HFFc6 (cell line): ENCODE measurements at places on chromosomes 2 and 18. TPM values are rescaled to one million over a fixed set of nuclear protein-coding genes. Genes with fewer than 3 reads are reported as not detected.

KIAA2012 gene
- 0.13 to 0.25 TPM (median 0.24 TPM) in 3 replicates for total RNA-seq

GRCh38 chr2:33806041-33806440, 206.9 kb upstream of the FAM98A start:
- no peaks in the 10 kb centered on the region for H3K36me3 ChIP-seq
- DNase-seq = no peak
- no peak overlapping the region for H3K4me3 ChIP-seq
- H3K4me1 ChIP-seq = no peaks in the 10 kb centered on the region

- H3K36me3 ChIP-seq = no peaks in the 10 kb centered on the region; the same call in 1 of the 2 replicates
- H3K27ac ChIP-seq = no peak overlapping the region
- no peak for DNase-seq
Measured at GRCh38 chr2:171146633-171147032, 14.1 kb downstream of the TLK1 start.

C2orf74 gene
- total RNA-seq = 19.6 to 23.2 TPM (median 21.4 TPM) in 3 replicates

GRCh38 chr2:228699400-228699799, 517.9 kb upstream of the SPHKAP start:
- H3K4me1 ChIP-seq = peaks cover 32% of the 10 kb centered on the region
- H3K4me3 ChIP-seq = no peak overlapping the region
- peak; percentile 40 for DNase-seq
- no peaks in the 10 kb centered on the region; the same call in 1 of the 2 replicates for H3K27me3 ChIP-seq

GRCh38 chr2:106805716-106806115, 80.3 kb downstream of the ST6GAL2 start:
- no peak for DNase-seq
- H3K4me3 ChIP-seq = no peak overlapping the region
- H3K27ac ChIP-seq = no peak overlapping the region
- H3K27me3 ChIP-seq = peaks cover 2% of the 10 kb centered on the region; the same call in 1 of the 2 replicates

DNA sequence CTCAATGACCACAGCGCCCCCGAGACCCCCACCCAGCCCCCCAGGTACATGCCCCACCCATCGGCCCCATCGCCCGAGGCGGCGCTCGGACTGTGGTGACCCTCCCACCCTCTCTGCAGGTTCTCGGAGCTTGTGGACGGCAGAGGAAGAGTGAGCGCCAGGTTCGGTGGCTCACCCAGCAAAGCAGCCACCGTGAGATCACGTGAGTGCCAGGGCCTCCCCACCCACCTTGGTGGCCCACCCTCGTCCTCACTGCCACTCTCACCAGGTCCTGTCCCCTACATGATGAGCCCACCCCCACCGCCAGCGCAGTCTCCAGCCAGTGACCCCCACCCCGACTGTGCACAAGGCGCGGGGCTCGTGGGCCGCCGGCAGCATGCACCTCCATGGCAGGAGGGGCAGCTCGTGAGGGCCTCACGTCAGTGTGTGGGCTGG, 30.4 kb downstream of the MTERF4 start:
- H3K4me3 ChIP-seq = no peak overlapping the region
- H3K27ac ChIP-seq = no peak overlapping the region
- H3K4me1 ChIP-seq = no peaks in the 10 kb centered on the region
- no peak for DNase-seq
- H3K27me3 ChIP-seq = peaks cover 19% of the 10 kb centered on the region

DSG4 gene
- not detected in 3 replicates for total RNA-seq

TMEM182 gene
- 1.7 to 4.2 TPM (median 3.0 TPM) in 3 replicates for total RNA-seq

DNA sequence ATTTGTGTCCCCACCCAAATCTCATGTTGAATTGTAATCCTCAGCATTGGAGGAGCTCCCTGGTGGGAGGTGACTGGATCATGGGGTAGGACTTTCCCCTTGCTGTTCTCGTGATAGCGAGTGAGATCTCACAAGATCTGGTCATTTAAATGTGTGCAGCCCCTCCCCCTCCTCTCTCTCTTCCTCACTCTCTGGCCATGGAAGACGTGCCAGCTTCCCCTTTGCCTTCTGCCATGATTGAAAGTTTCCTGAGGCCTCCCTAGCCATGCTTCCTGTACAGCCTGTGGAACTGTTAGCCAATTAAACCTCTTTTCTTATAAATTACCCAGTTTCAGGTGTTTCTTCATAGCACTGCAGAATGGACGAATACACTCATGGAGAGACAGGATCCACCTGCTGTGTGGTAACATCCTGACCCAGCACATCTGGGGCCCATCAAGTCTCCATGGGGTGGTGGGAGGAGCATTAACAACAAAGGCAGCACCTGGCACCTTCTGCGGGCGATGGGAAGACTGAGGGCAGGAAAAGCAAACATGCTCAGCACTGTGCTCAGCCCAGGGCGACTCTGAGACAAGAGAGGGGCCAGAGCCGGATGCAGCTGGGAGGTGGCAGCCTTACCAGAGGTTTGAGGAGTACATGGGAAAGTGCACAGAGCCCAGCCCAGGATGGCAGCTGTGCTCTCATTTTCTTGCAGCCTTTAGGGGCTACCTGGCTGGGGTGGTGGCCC, 16.2 kb upstream of the ALPP start:
- peak overlapping the region; percentile 69; the same call in 1 of the 2 replicates for H3K4me3 ChIP-seq
- H3K27me3 ChIP-seq = peaks cover 8% of the 10 kb centered on the region
- H3K36me3 ChIP-seq = no peaks in the 10 kb centered on the region

AQP12B gene
- not detected in 3 replicates for total RNA-seq
